Left hindlimb (tissue), 1 donor: ENCODE measurements at places on chromosomes 4 and X.

DNA sequence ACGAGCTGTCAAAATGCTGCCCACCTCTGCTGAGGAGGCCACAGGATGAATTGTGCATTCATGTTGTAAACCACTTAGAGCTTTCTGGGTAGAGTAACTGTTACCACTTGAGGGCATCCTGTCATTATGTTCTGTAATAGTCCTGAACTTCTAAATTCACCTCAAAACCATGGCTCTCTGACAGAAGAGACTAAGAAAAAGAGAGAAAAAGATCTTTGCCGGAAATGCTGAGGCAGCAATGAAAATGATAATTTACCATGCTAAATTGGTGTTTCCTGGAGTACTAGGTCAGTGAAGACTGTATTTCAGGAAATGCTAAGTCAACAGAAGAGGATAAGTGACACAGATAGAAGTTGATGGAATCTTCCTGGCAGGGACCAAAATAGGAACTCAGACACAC lies 942.3 kb upstream of the SLIT2 start:
- no peak for DNase-seq

DNA sequence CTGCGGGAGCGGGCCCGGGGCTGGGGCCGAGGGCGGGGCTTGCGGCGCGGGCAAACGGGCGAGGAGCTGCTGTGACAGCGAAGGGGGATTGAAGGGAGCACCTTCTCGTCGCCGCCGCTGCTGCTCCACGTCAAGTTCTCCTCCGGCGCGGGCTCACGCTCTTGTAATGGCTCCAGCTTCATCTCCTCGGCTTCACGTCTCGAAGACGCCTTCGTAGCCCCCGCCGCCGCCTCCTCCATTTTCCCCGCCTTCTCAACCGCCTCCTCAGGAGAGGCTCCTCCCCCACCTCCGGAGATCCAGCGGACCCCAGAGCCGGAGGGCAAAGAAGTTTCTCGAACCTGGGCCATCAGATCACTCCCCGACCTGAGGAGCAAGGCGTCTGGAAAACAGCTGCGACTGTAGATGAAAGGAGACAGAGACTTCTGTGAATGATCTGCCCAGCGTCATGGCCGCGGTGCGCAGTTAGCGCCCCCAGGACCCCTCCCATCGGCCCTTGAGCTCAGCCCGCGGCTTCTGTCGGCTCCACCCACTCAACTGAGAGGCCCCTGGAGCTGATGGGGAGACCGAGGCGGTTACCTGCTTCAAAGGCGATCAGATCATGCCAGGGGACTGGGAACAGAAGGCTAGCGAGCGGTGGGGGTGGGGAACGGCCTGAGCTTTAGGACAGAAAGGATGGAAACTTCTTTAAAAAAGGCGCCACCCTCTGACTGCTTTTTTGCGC lies 895 bp downstream of the USP51 start:
- DNase-seq, result peak; percentile 81

DNA sequence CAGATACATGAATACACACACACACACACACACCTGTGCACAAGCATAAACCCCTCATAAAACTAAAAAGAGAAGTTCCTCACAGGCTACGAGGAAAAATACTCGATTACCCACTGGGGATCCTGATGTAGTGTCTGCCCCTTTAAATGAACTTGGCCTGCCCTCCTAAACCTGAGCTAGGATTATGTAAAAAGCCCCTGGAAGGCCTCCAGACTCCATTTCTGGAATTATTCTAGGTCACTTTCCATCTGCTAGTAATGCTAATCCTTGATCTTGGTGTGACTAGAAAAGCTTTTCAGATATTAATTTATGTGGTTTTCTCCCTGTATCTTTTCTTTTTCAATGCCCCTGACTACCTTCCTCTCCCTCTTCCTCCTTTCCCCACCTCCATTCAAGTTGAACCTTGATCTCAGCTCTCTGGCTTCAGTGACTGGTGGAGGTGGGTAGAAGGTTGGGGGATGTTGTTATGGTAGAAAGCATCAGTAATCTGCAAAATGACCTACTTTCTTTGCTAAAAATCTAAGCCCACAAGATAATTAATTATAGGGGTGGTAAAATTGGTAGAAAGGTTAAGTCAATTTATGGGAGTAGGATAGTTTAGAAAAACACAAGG lies 25.5 kb upstream of the ZNF330 start:
- DNase-seq, result no peak

GRCh38 chr4:155679343-155679742 lies 12.7 kb downstream of the GUCY1A1 start:
- DNase-seq, result no peak

GRCh38 chr4:86279293-86279960 lies 80.4 kb downstream of the MAPK10 start:
- no peak for DNase-seq

DNA sequence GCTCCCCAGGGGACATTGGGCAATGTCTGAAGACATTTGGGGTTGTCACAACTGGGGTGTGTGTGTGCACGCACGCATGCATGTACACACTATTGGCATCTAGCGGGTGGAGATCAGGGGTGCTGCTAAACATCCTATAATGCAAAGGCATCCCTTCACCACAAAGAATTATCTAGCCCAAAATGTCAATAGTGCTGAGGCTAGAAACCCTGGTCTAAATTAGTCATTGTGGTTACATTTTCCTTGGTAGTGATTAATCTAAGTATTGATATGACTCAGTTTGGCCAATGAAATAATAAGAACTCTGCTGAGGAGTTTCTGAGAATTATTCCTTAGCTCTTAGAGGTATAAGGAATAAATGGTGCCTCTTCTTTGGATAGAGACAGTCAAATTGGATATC lies 200.2 kb downstream of the CLCN4 start:
- DNase-seq, result no peak

DNA sequence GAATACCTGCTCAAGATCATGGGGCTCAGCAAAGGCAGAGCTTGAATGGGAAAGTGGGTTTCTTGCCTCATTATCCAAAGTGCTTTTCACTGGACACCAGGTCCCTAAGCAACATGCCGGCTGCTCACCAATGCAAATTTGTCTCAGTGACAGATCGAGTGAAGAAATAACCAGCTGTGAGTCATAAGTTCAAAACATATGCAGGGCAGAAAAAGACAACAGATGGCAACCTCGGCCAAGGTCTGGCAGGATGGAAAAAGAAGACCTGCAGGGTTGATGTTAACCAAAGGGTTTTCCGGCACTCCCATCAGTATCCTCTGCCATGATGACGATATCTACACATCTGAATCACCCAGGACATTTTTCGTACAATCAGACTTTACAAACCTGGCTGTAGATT lies 124.1 kb downstream of the AFAP1 start:
- DNase-seq, result no peak

DNA sequence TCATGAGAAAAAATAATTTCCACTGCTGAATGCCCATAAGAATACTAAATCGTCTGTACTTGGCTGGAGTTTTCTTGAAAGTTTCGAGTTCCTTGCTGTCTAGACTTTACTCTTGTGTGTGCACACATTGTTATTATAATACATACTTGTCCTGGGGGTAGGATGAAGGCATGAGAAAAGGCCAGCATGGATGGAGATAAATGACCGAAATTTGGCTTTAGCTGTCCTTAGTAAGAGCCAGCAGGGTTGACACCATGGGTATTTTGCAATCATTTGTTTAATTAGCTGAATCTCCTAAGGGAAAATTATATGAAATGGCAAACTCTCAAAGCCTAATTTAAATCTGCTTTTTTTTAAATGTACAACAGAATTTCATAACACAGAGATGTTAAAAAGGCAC lies 641.6 kb downstream of the ADGRL3 start:
- DNase-seq, result no peak

- DNase-seq, result no peak
Observed at GRCh38 chr4:120704538-120704937, 218.0 kb downstream of the PRDM5 start.
